Stromal cell of bone marrow (primary cell): ENCODE measurements at places on chromosomes 3 and 15.

GRCh38 chr3:188432802-188433520 lies 279.0 kb downstream of the LPP start:
- DNase-seq = peak; percentile 31

DNA sequence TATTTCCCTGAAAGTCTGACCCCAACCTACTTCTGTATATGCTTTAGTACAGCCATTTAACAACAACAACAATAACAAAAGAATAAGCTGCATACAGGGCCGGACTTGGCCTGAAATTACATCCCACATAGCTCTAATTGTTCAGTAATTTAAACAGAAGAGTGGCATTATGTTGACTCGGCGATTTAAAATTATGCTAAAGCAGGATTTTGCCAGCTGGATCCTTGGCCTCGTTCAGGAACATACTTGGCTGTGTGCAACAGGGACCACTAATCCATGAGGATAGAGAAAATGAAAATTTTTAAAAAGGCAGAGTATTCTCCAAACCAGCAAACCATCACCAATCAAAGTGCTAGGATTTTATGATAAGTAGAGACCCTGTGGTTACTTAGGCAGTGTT lies 433.1 kb upstream of the RBMS3 start:
- DNase-seq = no peak

DNA sequence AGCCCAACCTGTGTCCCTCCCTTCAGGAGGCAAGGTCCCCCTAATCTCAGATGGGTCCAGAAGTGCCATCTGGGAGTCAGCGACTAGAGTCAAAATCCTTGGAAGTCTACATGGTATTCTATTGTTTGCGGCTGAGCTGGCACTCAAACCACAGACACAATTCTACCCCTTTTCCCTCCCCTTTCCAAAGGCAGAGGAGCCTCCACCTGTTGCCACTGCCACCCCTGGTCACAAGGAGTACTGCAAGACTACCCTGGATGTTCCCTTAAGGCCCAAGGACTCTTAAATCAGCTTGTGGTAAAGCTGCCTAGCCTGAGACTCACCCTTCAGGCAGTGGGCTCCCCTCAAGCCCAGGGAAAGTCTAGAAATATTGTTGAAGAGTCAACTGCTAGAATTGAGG lies 4.3 kb upstream of the OR5H6 start:
- no peak for DNase-seq

- DNase-seq = no peak
Observed at GRCh38 chr3:16407366-16407765, 106.1 kb downstream of the RFTN1 start.

DNA sequence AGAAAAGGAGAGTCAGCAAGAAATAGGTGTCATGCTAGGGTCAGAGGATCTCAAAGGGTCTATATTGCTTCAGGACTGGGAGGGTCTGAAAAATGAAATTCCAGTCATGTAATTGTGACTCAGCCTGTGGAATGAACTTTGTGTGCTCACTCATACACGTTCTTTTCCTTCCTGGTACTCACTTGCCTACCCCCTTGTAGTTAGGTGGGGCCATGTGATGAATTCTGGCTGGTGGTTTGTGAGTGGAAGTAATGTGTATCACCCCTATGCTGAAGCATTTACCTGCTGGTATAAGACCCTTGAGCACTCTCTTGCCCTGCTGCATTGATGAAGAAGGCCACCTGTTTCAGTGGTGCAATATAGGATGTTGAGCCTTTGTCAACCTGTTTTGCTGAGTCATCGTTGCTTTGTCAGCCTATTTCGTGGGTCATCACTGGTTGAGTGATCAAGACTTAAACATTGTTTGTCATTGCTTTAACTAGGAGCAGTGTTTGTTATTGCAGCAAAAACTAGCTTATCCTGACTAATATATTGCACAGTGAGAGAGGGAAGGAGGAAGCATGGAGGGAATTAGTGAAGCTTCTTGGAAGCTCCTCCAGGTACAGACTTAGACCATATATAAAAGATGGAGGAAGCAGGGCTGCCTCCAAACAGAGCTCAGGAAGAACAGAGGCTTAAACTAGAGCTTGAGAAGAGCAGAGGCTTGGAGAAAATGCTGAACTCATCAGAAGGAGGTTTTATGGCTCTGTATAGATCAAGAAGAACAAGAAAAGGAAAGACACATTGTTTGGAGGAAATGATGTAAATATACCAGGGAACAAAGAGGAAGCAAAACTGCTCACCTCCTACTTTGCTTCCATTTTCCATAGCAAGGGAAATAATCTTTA lies 28.9 kb downstream of the TLNRD1 start:
- DNase-seq = peak; percentile 17

GRCh38 chr3:148227534-148227933 lies 470.2 kb upstream of the AGTR1 start:
- DNase-seq = no peak

GRCh38 chr15:101349047-101349951 lies 54.3 kb upstream of the SNRPA1 start:
- no peak for DNase-seq

- no peak for DNase-seq
Observed at GRCh38 chr15:70833861-70834765, 19.8 kb downstream of the LARP6 start.

- DNase-seq = peak; percentile 37
Observed at GRCh38 chr15:69398491-69398891, 15.7 kb upstream of the KIF23 start.

- DNase-seq = no peak
Observed at GRCh38 chr3:136899622-136900158, 37.7 kb downstream of the NCK1 start.

GRCh38 chr3:24725514-24726255 lies 231.0 kb upstream of the THRB start:
- DNase-seq = no peak

- no peak for DNase-seq
Observed at GRCh38 chr15:61827131-61827530, 233.1 kb downstream of the VPS13C start.

DNA sequence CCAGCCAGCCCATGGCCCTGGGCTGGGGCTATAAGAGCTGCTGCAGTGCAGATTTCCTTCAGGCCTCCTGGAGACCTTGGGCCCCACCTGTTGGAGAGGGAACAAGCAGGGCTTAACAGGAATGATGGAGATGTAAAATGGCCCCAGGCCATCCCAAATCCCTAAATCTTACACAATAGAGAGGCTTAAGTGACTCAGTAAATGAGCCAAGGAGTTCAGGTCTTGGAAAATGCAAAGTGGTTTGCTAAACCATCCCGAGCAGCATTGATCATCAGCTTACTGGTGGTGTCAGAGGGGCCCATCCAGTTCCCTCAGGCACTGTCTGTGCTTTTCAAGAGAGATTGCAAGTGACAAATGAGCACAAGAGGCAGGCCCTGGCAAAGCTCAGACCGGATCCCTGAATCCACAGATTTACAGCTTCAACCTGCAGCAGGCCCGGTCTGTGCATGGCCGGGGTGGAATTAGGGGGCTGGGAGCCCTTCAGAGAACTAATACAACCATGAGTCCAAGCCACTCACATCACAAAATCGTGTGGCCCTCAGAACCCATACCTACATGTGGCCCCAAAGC lies 325.4 kb downstream of the UACA start:
- no peak for DNase-seq

GRCh38 chr3:157233923-157234322 lies 74.0 kb upstream of the CCNL1 start:
- DNase-seq = no peak

DNA sequence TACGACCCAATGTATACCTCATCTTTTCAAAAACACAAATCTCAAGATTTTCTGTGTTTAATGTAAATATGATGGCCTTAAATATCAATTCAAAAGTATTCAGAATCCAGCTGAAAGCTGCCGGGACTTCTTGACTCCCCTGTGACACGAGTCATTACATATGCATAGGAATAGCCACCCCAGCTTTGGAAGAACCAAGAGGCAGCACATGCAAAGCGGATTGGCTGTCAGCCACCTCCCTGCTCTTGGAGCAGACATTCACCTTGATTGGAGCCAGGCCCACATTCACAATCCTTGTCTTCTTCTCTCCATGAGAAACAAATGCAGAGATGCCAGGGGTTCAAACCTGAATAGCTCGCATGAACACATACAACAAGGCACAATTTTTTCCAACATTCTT lies 10.8 kb upstream of the CAV3 start:
- DNase-seq = no peak

DNA sequence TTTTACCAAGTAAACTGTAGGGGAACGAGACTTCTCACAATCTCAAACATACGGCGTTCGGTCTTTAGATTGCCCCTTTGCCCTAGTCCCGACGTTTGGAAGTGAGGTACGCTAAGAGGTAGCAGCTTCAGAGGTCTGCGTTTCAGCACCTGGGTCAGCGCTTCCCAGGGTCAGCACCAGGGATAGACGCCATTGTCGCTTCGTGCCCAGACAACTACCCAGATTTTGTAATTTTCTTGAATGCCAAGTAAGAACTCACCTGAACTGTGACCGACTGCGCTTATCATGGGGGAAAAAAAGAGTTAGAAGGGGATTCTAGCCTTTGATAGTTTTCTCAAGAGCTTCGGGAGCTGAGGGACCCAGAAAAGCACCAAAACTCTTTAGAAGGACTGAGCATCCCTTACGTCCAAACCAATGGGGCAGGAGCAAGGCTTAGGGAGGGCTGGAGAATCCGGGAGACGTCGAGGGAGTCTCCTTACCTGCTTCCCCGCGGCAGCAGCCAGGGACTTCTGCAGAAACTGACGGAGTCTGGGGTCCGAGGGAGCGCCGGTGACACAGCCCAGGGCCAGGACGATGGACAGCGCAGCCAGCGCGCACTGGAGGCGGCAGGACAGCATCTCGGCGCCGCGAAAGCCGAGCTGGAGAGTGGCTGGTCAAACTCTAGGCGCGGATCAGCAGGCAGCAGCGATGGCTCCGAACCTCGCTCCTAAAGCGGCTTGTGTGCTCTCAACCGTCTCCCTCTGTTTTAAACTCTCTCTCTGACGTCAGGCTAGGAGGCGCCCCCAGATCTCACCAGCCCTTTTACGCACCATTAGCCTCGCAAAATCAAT lies at the start of gene SST:
TSS of gene SST (minus strand) at position 720 of the 830 bp plus-strand sequence. CDS start at position 617, 103 bp downstream.
- peak; percentile 26 for DNase-seq

DNA sequence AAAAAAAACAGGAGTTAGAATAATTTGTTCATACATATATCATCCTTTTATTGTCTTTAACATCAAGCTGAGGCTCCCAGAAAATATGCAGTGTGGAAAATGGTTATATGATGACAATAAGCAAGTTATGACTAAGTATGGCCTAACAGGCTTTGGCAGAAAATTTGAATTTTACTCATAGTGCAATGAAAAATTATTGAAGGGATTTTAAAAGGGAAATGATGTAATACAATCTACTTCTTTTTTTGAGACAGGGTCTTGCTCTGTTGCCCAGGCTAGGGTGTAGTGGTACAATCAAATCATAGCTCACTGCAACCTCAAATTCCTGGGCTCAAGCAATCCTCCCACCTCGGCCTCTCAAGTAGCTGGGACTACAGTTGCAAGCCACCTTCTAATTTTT lies 78.7 kb downstream of the FAIM start:
- peak; percentile 54 for DNase-seq

DNA sequence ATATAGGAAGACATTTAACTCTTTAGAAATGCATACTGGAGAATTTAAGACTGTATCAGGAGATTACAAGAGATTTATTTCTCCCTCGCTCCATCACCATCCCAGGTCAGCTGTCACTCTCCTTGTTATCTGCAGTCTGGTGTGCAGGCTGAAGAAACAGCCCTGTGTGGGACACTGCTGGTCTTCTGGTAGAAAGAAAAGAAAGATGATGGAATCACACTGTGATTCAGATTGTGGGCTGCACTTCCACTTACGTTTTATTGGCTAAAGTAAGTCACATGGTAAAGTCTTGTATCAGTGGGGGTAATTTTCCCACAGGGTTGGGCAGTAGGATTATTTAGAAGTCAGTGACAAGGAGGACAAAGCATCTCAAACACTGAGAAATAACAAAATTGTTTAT lies 18.1 kb upstream of the ATP1B3 start:
- no peak for DNase-seq

DNA sequence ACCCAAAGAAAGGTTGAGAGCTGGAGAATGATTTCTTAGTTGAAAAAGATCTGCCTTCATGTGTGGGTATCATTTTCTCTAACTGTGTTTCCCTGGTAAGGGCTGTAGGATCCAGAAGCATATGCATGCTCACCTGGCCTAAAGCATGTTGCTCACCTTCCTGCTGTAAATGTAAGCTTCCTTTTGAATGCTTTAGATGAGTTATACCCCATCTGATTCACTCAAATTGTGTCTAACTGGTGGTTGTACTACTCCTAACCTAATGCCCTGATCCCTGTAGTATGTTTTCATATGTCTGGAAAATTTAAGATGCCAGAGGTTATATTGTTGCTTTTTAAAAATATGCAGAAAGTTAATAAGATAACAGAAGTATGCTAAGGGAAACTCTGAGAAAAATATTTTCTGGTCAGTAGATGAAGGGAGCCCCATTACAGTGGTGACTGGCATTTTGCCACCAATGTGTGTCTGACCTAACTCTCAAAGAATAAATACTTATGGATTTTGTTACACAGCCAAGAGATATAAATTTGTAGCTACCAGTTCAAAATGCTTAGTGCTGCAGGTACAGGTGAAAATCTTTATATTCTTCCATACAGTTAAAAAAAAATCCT lies 7.7 kb downstream of the FILIP1L start:
- no peak for DNase-seq

DNA sequence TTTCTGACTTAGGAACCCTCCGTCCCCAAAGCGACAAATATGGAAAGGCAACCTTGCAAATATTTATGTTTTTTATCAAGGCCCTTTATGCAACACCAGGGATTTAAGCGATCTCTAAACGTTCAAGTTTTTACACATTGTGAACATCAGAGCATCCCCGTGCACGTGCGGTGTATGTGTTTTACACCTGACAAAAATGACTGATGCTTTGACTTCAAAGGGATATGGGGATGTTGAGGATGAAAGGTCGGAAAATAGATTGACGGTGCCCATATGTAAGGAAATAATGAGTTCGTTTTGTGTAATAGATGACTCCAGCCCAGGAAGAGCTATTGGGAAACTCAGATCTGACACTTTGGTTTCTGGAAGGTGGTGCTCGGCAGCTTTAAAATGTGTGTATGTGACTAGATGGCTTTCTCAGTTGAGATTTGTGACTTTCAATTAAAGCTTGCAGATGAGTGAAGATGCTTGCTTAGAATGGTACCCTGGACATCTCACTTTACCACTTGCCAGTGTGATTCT lies 866 bp downstream of the SLC49A4 start:
- peak; percentile 2 for DNase-seq

DNA sequence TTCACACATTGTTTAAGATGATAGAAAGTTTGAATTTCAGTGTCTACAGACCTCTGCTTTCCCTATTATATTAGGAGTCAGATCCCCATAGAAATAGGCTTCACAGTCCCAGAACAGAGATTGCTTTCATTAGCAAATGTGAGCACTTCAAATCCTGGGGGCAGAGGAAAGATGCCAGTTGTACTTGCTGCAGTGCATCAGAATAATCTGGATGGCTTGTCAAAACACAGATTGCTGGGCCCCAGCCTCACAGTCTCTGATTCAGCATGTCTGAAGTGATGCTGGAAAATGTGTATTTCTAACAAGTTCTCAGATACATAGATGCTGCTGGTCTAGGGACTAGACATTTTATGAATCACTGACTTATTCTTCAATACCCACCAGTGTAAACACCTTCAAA lies 375.2 kb downstream of the FGF12 start:
- no peak for DNase-seq
